ENCODE measurements at places on chromosomes 2 and 18. TPM values are rescaled to one million over a fixed set of nuclear protein-coding genes. Genes with fewer than 3 reads are reported as not detected.
A peak's percentile ranks its signal among the peaks of the same experiment; 100 is the strongest.

The RIT2 gene
- not detected for total RNA-seq

DNA sequence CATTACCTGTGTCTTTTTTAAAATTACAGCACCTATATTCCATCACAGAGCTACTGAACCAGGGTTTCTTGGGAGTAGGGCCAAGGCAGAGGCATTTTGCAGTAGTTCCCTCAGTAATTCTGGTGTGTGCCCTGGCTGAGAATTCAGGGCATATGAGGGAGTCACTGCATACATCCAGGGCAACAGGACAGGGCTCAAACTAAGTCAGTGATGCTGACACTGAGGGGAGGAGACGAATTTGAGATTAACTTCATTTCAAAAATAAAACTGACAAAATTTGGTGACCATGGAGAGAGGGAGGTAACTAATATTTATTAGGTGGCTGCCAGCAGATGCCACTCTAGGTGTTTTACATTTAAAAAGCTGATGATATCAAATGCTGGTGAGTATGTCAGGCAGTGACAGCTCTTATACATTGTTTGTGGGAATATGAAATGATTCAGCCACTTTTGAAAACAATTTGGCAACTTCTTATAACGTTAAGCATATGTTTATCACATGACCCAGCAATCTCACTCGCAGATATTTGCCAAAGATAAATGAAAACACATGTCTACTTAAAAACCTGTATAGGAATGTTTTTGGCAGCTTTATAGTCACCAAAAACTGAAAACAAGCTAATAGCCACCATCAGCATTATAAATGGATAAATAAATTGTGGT, 20.3 kb downstream of the STRADB start:
- no peak for DNase-seq
- no peak overlapping the region for H3K27ac ChIP-seq
- no peaks in the 10 kb centered on the region for H3K27me3 ChIP-seq
- H3K4me3 ChIP-seq, result no peak overlapping the region
- peaks cover 42% of the 10 kb centered on the region for H3K4me1 ChIP-seq

- H3K27me3 ChIP-seq, result no peaks in the 10 kb centered on the region
- peak; percentile 86 for DNase-seq
- H3K36me3 ChIP-seq, result no peaks in the 10 kb centered on the region
- H3K27ac ChIP-seq, result peak overlapping the region; percentile 36
Measured at GRCh38 chr2:45458909-45459563, 152.0 kb downstream of the SRBD1 start.

GRCh38 chr2:134386310-134386709, 132.4 kb downstream of the MGAT5 start:
- DNase-seq, result no peak
- peaks cover 2% of the 10 kb centered on the region for H3K4me1 ChIP-seq
- no peak overlapping the region for H3K4me3 ChIP-seq
- 0 out of 2 replicates have a peak, but pooled peaks cover 3% of the 10 kb centered on the region for H3K36me3 ChIP-seq
- H3K27me3 ChIP-seq, result no peaks in the 10 kb centered on the region

DNA sequence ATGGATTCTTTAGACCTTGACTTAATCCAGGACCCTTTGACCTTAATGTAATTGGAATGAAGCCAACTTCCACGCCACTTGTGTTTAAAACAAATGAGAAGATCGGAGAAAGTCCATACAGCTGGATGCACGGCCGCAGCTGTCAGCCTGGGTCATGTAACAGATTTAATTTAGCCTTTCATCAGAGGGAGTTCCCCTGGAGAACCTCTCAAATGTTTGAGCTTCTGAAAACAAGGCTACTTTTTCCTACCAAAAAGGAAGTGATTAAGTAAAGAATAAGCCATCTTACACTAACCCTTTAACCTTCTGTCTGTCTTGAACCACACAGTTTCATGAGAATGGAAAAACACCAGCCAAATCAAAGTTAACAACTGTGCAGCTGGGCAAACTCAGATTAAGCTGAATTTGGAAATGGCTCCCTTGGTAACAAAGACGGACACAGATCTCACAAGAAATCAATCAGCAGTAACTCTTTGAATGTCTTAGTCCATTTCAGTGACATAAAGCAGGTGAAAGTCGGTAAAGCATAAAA, 103.6 kb downstream of the DOCK10 start:
- no peaks in the 10 kb centered on the region for H3K36me3 ChIP-seq
- peaks cover 11% of the 10 kb centered on the region for H3K4me1 ChIP-seq
- H3K27me3 ChIP-seq, result no peaks in the 10 kb centered on the region
- DNase-seq, result no peak
- H3K4me3 ChIP-seq, result no peak overlapping the region

The ADCY3 gene
- 70.3 TPM for total RNA-seq

The HES6 gene
- total RNA-seq, result 19.6 TPM

DNA sequence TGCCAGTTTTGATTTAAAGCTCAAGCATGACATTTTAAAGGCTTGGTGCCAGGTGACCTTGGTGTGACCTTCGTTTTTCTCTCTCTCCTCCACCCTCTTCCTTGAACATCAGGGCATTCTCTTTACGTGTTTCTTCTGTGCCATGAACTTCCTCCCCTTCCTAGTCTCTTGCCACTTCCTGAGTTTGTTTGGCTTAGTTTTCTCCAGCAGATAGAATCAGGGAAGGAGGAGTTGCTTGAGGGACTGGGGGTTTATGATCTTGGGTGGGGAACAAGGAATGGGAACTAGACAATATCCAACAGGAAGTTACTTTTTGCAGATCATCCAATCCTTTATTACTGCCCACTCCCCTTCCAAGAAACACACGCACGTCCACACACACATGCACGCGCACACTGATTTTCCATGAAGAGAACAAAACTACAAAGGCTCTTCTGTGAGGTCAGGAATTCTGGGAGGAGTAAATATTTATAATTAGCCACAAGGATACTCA, 210.6 kb upstream of the EPAS1 start:
- no peak overlapping the region for H3K27ac ChIP-seq
- H3K27me3 ChIP-seq, result no peaks in the 10 kb centered on the region
- 0 out of 2 replicates have a peak, but pooled peaks cover 6% of the 10 kb centered on the region for H3K4me1 ChIP-seq
- H3K4me3 ChIP-seq, result no peak overlapping the region
- no peaks in the 10 kb centered on the region for H3K36me3 ChIP-seq

DNA sequence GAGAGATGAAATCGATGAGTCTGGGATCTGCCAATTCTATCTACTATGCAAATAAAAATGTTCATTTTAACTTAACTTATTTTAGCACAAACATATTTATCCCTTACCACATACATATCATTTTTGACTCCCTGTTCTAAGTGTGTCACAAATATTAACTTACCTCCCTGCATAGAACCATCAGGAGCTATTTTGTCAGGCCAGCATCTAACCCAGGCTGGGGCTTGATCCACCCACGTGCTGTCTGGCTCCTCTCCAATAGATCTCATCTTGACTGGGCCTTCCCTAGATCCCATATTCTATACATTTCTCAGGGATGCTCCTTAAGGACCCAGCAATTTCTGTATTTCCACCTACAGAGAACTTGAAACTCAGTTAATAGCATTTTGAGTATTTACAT, 20.9 kb downstream of the NTSR2 start:
- no peaks in the 10 kb centered on the region for H3K27me3 ChIP-seq
- no peak overlapping the region for H3K4me3 ChIP-seq
- H3K27ac ChIP-seq, result no peak overlapping the region

GRCh38 chr2:60411295-60411694, 142.2 kb downstream of the BCL11A start:
- peaks cover 24% of the 10 kb centered on the region for H3K4me1 ChIP-seq
- no peak overlapping the region for H3K27ac ChIP-seq
- H3K27me3 ChIP-seq, result no peaks in the 10 kb centered on the region
- DNase-seq, result no peak
- H3K36me3 ChIP-seq, result no peaks in the 10 kb centered on the region

DNA sequence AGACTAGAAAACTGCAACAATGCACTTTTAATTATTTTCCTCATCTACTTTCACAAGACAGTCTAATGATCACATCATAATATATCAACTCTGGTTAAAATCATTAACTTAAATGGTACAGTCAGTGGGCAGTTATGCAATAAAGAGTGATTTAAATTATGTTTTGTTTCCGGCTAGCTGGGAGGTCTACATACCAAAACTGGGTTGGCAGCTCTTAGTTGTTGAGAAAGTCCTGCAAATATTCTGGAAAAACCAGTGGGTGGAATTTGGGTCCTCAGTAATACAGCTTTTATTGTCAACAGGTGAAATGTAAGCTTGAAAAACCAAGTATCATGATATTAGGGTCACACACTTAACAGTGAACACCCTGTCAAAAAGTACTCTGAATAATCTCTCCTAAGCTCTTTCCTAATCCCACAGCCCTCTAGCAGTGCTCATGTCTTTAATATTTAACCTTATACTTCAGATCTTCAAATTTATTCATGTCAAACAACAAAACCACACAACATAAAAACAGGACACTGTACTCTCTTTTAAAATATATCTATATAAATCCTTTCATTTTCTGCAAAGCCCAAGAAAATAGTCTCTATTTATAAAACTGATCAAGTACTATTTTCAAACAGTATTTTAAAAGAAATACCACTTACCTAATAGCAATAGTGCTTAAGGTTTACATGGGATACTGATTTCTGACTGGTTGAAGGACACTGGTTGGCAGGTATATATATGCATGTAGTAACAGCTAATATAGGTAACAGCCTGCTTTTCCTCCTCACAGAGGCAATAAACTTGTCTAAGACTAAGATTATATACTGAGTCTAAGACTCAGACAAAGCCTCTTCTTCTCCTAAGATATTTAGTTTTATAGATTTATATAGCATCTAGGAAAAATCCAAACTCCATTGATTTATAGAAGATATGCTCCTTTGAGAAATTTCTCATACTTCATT, 103.8 kb downstream of the GAREM1 start:
- H3K4me1 ChIP-seq, result peaks cover 20% of the 10 kb centered on the region
- no peak for DNase-seq
- H3K27ac ChIP-seq, result no peak overlapping the region
- no peaks in the 10 kb centered on the region for H3K36me3 ChIP-seq
- H3K4me3 ChIP-seq, result no peak overlapping the region

- H3K27ac ChIP-seq, result 0 out of 2 replicates have a peak within 1 kb of the TSS, but pooled peaks have one; percentile 21
- H3K4me3 ChIP-seq, result peak within 1 kb of the TSS; percentile 72
- peak; percentile 80 for DNase-seq
- no peaks in the 10 kb centered on the region for H3K27me3 ChIP-seq
- peaks cover 7% of the 10 kb centered on the region for H3K4me1 ChIP-seq
Measured at GRCh38 chr2:32946314-32947075, at the start of gene LTBP1. LTBP1 (plus strand) TSS chr2:32946953; CDS start chr2:32947325, 372 bp downstream.

- no peaks in the 10 kb centered on the region for H3K36me3 ChIP-seq
- DNase-seq, result peak; percentile 77
- H3K27ac ChIP-seq, result no peak overlapping the region
- H3K4me1 ChIP-seq, result peaks cover 4% of the 10 kb centered on the region
- no peaks in the 10 kb centered on the region for H3K27me3 ChIP-seq
- H3K4me3 ChIP-seq, result peak overlapping the region; percentile 60
Measured at GRCh38 chr18:111306-112014, 46.9 kb upstream of the USP14 start.

DNA sequence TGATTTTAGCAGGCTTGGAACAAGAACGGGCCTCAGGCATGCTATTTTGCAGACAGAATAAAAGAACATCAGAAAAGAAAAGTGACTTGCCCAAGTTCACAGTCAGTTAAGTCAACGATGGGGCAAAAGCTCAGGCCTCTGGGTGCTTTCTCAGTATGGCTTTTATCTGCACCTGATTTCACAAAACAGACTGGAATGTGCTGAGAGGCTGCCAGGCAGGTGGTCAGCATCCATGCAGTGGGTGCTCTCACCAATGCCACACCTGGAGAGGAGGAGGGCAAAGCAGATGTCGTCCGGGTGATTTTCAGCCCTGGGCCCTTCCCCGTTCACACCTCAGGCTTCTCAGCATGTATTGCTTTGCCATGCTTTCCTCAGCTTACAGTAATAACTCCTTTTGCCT, 854.6 kb downstream of the RNF144A start:
- peaks cover 23% of the 10 kb centered on the region for H3K4me1 ChIP-seq
- peak overlapping the region; percentile 99 for H3K27ac ChIP-seq
- no peaks in the 10 kb centered on the region for H3K36me3 ChIP-seq
- no peak overlapping the region for H3K4me3 ChIP-seq
- DNase-seq, result no peak

GRCh38 chr2:138601458-138602165, 100.0 kb downstream of the SPOPL start:
- H3K36me3 ChIP-seq, result no peaks in the 10 kb centered on the region
- peak; percentile 45 for DNase-seq
- H3K4me3 ChIP-seq, result no peak overlapping the region
- H3K27me3 ChIP-seq, result no peaks in the 10 kb centered on the region
- peak overlapping the region; percentile 58 for H3K27ac ChIP-seq

GRCh38 chr2:177676636-177677035, 284.1 kb downstream of the AGPS start:
- H3K4me1 ChIP-seq, result no peaks in the 10 kb centered on the region
- H3K27me3 ChIP-seq, result peaks cover 38% of the 10 kb centered on the region
- no peak overlapping the region for H3K27ac ChIP-seq

DNA sequence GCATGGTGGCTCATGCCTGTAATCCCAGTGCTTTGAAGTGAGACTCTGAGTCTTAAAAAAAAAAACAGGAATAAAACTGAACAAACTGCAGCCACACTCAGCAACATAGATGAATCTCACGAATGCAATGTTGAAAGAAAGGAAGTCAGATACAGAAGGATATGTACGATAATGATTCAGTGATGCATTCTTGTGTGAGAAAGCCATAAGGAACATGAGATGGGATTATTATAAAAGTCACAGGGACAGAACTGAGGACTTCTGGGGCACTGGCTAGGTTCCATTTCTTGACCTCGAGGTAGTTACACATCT, 56.9 kb upstream of the SMAD2 start:
- H3K36me3 ChIP-seq, result no peaks in the 10 kb centered on the region
- no peak overlapping the region for H3K4me3 ChIP-seq
- no peaks in the 10 kb centered on the region for H3K27me3 ChIP-seq

DNA sequence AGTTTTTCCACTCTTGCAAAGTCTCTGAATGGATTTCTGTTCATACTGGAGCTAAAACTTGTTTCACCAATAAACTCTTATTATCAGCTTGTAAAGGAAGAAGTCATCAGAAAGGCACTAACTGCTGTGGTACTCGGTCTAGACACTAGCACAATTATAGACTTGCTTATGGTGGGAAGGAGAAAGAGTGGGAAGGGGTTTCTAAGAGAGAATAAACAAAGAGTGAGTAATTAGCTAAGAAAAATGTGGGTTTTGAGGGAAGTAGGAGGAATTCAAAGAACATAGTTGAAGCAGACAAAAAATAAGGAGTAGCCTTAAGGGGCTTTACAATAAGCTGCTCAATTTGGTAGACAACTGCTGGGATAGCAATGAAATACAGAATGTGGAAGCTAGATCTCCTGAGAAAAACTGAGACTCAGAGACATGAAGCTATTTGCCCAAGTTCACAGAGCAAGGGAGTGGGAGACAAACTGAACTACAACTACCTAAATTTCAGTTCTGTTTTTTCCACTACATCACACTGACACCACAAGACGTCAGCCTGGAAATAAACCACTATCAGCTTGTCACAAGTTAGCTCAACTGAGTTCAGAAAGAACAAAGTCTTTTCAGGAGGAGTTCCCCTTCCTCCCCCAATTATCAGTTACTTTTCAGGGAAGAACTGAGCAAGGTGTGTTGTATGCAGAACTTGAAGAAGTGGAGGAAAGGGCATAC, 59.7 kb downstream of the MAP4K3 start:
- H3K4me1 ChIP-seq, result peaks cover 26% of the 10 kb centered on the region
- no peak overlapping the region for H3K27ac ChIP-seq
- no peak for DNase-seq

The PRADC1 gene
- 62.5 TPM for total RNA-seq

- H3K36me3 ChIP-seq, result no peaks in the 10 kb centered on the region
- no peaks in the 10 kb centered on the region for H3K4me1 ChIP-seq
- peaks cover 89% of the 10 kb centered on the region for H3K27me3 ChIP-seq
- H3K4me3 ChIP-seq, result no peak overlapping the region
- no peak overlapping the region for H3K27ac ChIP-seq
Measured at GRCh38 chr2:886072-887022, 64.3 kb upstream of the SNTG2 start.

The CRYGD gene
- not detected for total RNA-seq
